ENCODE measurements at places on chromosomes 3 and 15. TPM values are rescaled to one million over a fixed set of nuclear protein-coding genes. Genes with fewer than 3 reads are reported as not detected.

ZPLD1 gene
- not detected for total RNA-seq

GRCh38 chr3:54322354-54322753, 200.0 kb downstream of the CACNA2D3 start:
- H3K4me3 ChIP-seq, result no peak overlapping the region
- no peaks in the 10 kb centered on the region for H3K36me3 ChIP-seq
- DNase-seq, result no peak
- H3K4me1 ChIP-seq, result no peaks in the 10 kb centered on the region
- no peak overlapping the region for H3K27ac ChIP-seq
- no peaks in the 10 kb centered on the region for H3K27me3 ChIP-seq

DNA sequence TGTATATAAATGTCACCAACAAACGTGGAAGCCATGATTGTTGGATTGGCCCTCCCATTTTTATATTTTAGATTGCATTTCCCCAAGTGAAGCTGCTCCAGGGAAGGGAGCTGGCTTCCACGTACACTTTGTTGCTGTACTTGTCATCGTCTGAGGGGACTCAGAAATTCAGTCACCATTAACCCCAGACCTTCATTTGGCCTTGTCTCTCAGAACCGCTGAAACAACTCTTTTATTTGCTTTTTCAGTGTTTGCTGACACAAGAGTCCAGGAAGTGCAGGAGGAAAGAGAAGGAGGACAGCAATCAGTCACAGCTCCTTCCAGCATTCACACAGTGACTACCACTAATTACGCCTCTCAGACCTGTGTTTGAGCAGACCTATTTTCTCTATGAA, 276.5 kb downstream of the TBL1XR1 start:
- no peaks in the 10 kb centered on the region for H3K27me3 ChIP-seq
- no peaks in the 10 kb centered on the region for H3K36me3 ChIP-seq
- DNase-seq, result no peak
- H3K27ac ChIP-seq, result no peak overlapping the region
- no peaks in the 10 kb centered on the region for H3K4me1 ChIP-seq
- H3K4me3 ChIP-seq, result no peak overlapping the region

GRCh38 chr15:47769166-47769565, 51.9 kb downstream of the SEMA6D start:
- H3K27me3 ChIP-seq, result no peaks in the 10 kb centered on the region
- no peaks in the 10 kb centered on the region for H3K36me3 ChIP-seq
- no peak overlapping the region for H3K4me3 ChIP-seq
- no peak overlapping the region for H3K27ac ChIP-seq
- no peaks in the 10 kb centered on the region for H3K4me1 ChIP-seq
- DNase-seq, result no peak

ITIH1 gene
- not detected for total RNA-seq
